Stimulated activated CD4-positive, alpha-beta T cell treated with anti-CD3 and anti-CD28 coated beads, Interleukin-15, amount 100 ng/mL, for 1 hour (primary cell): ENCODE measurements at places on chromosomes 3 and 15.

- no peak for DNase-seq
Observed at GRCh38 chr15:52726195-52726594, 47.0 kb upstream of the ATOSA start.

DNA sequence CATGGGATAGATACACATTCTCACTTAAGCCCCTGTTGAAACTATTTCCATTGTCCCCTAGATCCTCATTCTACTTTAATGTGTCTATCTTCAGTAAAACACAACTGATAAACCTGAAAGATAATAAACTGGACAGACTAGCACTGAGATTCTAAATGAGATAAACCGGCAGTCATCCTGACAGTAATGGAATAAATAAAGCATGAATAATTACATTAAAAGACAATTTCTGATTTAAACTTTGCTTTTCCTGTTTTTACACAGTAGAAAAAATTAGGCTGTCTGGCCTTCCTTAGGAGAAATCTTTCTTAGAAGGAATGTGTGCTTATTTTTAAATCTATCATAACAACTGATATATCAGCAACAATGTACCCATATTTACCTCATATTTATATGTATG is 232.4 kb downstream of the FHIT start:
- DNase-seq, result no peak

DNA sequence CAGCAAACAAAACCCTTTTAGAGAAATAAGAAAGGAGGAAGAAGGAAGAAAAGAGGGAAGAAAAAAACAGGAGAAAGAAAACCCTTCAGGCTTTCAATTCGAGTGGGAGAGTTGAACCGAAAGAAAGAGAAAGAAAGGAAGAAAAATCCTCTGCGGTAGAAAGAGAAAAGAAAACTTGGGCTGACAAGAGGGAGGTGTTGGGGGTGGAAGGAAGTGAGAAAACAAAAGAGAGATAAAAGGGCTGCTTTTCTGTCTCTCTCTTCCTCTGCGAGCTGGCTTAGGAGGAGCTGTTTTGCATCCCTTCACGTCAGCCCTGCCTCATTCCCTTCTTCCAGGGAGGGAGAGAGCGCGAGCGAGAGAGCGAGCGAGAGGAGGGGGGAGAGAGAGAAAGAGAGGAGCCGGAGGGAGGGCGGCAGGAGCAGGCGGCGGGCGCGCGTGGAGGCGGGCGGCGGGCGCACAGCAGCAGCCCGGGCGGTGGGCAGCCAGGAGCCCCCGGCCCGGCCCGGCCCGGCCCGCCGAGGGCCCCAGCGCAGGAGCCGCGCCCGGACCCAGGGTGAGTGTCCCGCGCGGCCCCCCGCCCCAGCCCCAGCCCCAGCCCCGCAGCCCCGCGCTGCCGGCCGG is at the start of gene ZNF710:
TSS of gene ZNF710 (plus strand) at position 263 of the 621 bp plus-strand sequence. CDS start 65,814 bp downstream, outside the sequence.
- no peak for DNase-seq

DNA sequence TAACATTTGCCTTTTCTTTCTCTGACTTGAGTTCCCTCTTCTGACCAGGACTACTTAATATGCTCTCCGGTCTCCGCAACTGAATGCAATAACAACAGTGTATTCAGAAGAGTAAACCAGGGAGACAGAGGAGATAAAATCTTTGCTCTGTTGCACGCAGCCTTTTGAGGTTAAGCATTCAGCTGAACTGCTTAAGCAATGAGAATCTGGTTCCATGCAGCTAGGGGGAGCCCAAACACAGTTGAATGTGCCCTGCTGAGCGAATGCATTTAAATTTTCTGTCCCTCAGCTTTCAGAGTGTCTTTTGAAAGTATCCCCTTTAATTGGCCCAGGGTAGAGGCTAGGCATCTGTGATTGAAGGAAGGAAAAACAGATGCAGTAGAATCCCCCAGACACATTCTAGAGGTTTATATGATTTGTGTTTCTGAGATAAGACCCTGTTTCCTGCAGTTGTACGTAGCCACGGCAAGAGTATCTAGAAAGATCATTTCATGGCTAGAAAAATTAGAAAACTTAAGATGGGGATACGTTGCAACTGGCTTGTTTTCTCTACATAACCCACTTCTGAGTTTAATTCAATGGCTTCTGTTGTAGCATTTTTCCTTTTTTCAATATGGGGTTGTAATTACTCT is 309.6 kb downstream of the TUSC7 start:
- no peak for DNase-seq
